ELR (cell line): ENCODE measurements at places on chromosomes 7 and 10.

GRCh38 chr7:73701357-73701995 is 18.0 kb downstream of the STX1A start:
- DNase-seq, result peak; percentile 78

DNA sequence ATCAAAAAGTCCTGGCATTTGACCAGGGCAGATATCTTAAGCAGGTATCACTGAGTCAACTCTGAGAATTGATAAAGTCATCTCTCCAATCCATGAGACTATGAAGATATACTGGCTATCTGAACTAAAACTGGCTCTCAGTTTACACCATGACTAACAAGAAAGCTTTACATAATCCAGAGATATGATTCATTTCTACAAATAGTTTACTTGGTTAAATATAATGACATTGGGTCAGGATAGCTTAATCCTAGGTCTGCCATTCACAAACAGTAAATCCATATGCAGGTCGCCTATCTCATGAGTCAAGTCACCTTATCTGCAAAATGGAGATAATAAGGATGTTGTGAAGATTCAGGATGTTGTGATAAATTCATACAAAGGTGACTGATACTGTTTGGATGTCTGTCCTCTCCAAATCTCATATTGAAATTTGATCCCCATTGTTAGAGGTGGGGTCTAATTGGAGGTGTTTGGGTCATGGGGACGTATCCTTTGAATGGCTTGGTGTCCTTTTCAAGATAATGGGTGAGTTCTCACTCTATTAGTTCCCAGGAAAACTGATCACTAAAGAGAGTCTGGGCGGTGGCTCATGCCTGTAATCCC is 117.4 kb downstream of the JMJD1C start:
- DNase-seq, result no peak

DNA sequence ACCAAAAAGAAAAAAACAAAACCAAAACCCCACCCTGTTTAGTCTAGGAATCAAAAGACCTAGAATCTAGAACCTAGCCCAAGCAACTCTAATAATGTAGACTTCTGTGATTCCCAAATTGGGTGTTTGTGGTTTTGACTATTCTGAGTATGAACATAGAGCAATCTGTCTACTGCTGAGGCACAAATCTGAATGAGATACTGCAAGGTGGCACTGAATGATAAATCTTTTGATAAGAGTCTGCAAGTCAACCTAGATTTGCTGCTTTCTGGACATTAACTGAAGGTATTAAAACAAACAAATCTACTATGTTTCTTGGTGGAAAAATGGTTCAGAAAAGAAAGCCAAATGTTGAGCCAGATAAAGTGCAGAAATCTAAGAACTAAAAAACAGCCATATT is 50.6 kb downstream of the IRF5 start:
- no peak for DNase-seq

- no peak for DNase-seq
These were observed 11.0 kb downstream of the POT1 start for GRCh38 chr7:124918662-124919061.

DNA sequence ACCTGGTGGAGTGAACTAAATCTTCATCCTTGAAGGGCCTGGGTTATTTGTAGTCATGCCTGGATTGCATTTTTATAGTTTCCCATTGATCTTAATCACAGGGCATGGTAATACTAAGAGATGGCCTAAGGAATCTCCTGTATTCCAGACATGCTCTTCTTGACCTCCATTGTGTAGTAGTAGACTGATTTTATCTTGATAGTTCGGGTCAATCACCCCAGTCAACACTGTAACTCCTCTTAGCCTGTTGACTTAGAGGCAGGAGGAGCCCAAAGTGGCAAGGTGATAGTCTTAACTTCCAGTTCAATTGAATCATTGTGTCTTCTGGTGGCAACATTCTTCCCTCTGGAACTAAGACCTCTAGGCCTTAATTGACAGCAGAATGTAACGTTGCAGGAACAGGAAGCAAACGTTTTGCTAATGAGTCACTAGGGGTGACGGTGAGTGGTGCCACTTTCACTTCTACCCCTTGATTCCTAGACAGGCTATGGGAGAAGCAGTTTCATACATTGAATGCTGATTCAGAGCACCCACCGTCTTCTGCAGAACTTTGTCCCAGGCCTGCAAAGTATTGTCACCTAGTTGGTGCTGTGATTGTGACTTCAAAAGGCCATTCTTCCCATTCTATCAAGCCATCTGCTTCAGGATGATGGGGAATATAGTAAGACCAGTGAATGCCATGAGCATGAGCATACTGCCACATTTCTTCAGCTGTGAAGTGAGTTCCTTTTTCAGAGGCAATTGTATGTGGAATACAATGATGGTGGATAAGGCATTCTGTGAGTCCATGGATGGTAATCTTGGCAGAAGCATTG is 24.0 kb upstream of the PAPSS2 start:
- DNase-seq, result peak; percentile 93
